Endothelial cell of umbilical vein (primary cell): ENCODE measurements at places on chromosomes 16 and 17.
A peak's percentile ranks its signal among the peaks of the same experiment; 100 is the strongest.

DNA sequence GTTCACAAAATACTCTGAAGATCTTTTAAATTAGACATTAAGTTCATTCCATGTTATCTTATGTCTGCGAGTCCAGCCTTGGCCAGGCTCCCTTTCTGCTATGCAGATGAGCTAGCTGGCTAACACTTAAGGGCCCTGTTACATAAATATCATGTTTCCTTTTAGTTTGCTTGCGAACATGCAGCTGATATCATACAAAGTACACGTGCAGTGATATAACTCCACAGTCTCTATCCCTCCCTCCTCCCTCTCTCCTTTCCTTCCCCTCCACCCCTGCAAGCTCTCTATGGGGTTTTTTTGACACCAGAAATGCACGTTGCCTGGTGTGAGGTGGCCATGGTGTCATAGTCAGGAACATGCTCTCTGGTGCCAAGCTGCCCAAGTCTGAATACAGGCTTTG lies 46.1 kb downstream of the ARHGAP17 start:
- DNase-seq: no peak

DNA sequence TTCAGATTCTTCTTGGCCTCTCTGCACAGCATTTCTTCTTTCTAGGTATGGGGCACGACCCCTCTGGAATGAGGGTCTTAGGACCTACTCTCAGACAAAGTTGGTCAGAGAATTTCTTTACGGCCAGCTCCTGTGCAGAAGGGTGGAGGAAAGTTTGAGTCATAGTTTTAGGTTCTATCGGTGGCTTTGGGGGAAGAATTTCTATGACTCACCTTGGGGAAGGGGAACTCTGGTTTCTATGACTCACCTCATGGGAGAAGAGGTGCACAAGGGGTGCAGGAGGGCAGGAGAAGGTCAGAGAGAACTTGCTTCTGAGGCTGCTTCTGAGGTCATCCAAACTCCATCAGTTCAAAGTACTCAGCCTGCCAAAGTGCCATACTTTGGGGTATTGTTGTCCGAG lies 2.5 kb upstream of the ABCC12 start:
- no peak for DNase-seq

- no peak for DNase-seq
Observed at GRCh38 chr16:56984639-56985038, 4.7 kb upstream of the NLRC5 start.

GRCh38 chr17:28447396-28447760 lies 26.1 kb upstream of the SLC13A2 start:
- DNase-seq: no peak

- no peak for DNase-seq
Observed at GRCh38 chr16:11296706-11297491, 15.8 kb upstream of the PRM1 start.

- no peak for DNase-seq
Observed at GRCh38 chr17:82592289-82592766, 55.9 kb downstream of the WDR45B start.

DNA sequence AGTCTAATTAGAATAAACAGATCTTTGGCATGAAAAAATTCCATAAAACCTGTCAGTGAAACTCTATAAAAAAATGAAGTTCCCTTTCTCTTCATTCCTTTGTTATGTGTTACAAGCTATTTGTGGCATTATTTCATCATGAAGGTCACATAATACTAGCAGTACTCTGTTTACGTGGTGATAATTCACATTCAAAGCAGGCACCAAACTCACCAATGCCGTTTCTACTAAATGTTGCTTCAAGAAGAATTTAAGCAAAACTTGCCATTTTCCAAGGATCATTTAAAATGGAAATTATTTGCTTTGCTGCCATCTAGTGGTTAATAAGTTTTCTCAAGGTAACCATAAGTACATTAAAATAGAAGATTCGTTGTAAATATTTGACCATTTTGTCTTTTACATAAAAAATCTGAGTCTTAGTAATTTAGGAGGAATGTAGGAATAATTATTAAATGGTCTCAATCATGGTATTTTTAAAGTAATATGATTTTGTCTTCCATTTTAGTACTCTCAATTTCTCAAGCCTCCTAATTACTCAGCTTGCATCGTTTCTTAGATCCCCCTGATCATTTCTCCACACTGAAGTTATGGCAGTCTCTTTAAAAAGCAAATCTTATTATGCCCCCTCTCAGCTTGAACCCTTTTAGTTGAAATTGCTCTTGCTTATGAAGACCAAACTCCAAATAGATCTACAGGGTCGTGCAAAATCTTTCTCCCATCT lies 80.8 kb downstream of the OMG start:
- DNase-seq: peak; percentile 68

GRCh38 chr17:38918129-38918913 lies 7.1 kb upstream of the LASP1NB start:
- no peak for DNase-seq

- DNase-seq: no peak
Observed at GRCh38 chr16:12349936-12350850, 373.7 kb downstream of the SNX29 start.

GRCh38 chr17:77513045-77513444 lies 372.3 kb downstream of the SEC14L1 start:
- no peak for DNase-seq
